Liver (tissue), 10 donors: ENCODE measurements at places on chromosomes 13 and 19.

DNA sequence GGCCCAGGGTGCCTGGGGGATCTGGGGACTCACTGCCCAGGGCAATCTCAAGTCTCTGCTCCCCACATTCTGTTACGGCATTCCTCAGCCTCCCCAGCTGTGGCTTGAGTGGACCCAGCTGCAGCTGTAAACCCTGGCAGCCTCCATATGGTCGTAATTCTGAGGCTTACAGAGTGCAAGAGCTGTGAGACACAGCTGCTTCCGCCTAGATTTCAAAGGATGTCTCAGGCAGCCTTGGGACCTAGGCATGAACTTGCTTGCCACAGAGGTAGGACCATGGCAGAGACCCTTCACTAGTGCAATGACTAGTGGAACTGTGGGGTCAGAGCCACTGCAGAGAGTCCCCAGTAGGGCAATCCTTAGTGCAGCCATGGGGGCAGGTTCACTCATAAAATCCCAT, 297.5 kb downstream of the ENOX1 start:
- no peak for DNase-seq

- no peak for DNase-seq
Measured at GRCh38 chr13:110307767-110308655, 927 bp downstream of the COL4A2 start.

DNA sequence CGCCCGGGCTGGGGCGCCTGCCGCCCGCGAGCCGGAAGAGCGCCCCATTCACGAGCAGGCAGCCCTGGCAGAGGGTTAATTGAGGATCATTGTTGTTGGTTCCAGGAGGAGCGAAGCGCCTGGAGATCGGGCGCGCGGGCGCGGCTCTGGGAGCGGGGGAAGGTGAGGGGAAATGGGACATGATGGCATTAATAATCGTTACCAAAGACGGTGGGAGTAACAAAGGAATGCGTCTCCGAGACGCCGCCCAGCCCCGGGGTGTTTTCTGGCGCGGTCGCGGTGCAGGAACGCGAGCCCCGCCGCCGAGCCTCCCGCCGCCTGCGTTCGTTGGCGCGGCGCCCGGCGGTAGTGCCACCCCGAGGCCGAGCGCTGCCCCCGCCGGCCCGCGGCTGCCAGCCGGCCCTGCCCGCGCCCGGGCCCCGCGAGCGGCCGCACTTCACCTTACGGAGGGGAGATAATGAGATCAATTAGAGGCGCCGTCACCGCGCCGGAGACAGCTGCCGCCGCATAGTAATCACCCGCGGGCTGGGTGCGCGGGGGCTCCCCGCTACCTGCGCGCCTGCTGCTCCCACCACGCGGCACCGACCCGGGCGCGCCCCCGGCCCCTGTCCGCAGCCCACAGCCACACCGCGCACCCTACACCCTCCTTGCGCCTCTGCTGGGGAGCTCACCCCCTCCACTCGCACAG, 2.8 kb downstream of the ZNF536 start:
- DNase-seq, result no peak

DNA sequence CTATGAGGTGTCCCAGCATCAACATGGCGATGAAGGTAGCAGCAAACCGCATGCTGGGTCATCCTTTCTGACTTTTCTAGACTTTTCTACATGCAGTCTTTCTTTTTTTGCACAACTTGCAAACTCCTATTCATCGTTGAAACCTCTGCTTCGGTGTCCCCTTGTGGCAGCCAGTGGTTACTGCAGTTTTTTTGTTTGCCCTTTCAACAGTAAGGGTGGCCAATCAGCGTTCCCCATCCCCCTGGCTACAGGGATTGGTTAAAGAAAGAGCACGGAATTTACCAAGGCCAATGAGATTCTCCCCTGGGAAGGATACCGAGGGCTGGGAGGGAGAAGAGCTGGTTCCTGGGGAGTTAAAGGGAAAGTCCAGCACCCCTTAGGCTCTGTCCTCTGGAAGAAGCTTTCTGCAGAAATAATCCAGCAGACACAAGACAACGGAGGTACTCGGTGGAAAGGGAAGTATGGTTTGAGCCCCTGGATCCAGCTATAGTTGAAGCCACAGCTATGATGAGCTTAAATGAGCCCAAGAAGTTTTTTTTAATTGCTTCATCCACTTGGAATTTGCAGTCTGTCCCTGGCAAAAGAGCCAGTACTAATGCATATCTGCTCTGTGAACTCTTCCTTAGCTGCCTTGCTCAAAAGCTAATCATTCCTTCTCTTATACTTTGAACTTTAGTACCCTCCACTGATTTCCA, 5.6 kb upstream of the LSM4 start:
- peak; percentile 89 for DNase-seq

GRCh38 chr13:107870400-107870799, 344.9 kb downstream of the LIG4 start:
- DNase-seq, result no peak

- no peak for DNase-seq
Measured at GRCh38 chr13:89827552-89827951, 1519.9 kb upstream of the MIR17HG start.

DNA sequence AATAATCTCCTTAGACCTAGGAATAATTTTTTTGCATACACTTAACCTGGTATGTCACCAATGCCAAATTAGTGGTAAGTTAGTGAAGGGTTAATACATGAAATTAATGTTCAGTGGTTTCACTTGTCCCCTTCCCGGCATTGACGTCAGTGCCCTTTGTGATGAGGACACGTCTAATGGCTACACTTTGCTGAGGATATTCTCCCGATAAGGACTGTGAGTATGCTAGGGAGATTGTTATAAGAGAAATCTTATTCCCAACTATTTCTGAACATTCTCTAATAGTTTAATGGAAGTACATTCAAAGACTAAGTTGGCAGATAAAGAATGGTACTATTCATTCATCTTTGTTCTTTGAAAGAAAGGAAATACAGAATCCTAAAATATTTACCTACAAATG, 102.4 kb downstream of the TNFRSF19 start:
- no peak for DNase-seq

- DNase-seq, result no peak
Measured at GRCh38 chr13:104976986-104977385, 1558.5 kb downstream of the EFNB2 start.

DNA sequence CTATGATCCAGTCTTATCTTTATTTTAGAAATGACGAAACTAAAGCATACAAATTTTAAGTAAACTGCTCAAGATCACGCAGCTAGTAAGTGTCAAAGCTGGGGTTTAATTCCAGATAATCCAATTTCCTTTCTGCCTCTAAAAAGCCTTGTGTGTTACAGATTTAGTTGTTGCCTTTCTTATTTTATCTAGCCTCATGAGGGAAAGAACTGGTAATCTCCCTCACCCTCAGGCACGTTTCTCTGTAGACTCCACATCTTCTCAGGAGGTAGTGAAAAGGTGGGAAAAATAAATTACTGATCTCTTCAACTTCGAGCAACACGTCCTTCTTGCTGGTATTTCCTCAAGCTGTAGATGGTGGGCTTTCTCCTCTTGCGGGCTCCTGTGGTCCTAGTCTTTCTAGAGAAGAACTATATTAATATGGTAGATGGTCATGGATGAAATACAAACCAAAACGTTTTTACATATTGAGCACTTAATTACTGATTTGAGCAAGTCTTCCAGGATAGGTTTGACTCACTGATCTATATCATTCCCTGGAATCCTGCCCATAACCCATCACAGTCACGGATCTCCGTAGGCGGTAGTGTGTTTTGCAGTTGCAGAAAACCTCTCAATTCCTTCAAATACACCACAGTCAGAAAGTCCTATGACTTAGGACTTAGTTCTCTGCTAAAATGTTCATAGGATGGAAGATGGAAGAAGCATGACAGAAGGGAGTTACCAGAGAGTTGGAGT, 519.5 kb downstream of the DCT start:
- no peak for DNase-seq

- no peak for DNase-seq
Measured at GRCh38 chr19:397941-398706, 10.8 kb downstream of the C2CD4C start.

DNA sequence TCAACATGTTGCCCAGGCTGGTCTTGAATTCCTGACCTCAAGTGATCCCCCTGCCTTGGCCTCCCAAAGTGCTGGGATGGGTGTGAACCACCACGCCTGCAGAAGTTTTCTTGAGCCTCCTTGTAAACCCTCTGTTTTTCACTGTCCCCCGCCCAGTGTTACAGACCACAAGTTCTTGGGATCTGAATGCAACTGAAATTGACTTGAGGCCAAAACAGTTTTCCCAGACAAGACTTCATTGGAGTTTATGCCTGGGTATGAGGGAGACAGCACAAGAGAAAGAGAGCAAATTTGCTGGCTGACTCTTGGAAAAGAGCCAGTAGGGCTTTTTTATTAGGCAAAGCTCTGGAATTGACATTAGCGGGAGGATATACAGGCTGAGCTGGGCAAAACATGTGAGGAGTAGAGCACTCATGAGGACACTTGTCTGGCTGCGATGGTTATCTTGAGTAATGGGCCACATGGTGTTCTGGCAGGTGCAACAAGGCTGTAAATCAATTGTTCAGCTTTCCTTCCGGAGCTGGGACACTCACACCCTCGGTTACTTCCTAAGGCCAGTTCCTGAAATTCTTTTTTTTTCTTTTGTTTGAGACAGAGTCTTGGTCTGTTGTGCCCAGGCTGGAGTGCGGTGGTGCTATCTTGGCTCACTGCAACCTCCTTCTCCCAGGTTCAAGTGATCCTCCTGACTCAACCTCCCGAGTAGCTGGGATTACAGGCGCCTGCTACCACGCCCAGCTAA, 12.7 kb upstream of the HNRNPL start:
- no peak for DNase-seq

DNA sequence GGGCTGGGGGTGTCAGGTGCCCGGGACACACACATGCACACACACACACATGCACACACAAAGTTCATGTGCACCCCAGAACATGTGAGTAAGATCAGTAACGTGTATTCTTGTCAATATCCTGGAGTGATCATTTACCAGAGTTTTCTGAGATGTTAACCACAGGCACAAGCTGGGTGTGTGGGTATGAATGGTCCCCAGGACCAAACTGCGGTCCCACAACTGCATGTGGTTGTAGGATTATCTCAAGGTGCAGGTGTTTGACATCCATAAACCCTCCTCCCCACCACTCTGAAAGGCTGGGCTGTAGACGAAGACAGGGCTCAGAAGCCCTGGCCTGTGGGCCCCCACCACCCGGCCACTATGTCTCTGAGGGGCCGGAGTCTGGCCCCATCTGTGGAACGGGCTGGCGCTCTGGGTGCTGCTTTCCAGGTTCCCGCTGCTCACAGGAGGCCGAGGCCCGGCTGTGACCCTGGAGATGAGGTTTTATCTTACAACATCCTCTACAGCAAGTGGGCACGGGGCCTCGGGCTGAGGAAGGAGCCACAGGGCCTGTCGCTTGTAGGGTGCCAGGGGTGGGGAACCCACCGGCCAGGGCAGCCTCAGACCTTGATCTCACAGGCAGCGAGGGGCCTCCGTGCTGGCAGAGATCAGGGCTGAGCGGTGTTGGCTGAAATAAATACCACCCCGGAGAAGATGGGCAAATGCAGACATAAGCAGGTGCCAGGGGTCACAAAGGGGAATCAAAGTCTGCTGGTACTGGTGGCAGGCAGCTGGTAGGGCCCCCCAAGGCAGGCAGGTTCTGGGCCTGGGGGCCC, 4.3 kb downstream of the F2RL3 start:
- no peak for DNase-seq

DNA sequence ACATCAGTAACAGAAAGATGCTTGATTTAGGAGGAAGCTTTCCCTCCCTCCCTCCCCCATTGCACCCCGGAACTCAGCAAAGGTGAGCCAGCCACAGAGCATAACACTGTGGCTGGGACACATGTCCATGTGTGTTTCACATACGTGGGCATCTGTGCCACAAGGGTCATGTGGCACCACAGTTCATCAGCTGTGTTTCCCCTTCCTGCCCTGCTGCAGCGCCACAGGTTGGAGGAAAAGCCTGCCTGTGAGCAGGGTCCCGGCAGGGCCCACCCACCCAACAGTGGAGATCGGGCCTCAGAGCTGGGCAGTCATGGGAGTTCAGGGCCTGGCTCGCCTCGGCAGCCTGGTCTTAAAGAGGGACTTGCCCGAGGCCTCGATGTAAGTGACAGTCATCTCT, 2.8 kb downstream of the ACP5 start:
- no peak for DNase-seq

DNA sequence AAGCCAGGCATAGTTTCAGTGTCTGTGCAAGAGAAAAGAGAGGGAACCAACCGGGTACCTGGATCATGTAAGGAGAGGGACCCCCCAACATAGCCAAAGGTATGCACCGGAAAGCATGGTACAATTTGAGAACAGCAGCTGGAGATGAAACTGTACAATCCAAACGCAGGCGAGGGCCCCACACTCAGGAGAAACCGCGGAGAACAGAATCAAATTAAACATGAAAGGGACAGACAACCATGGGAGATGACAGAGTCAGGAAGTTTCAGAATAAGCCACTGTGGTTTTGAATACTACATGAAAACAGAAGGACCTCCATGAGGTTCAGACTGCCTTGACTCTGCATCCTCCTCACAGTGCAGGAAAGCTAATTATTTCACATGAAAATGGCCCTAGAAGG, 62.9 kb upstream of the SPATA13 start:
- DNase-seq, result no peak

- no peak for DNase-seq
Measured at GRCh38 chr13:24654741-24655140, 25.5 kb upstream of the ATP12A start.

GRCh38 chr13:46475541-46475991, 77.4 kb upstream of the LRCH1 start:
- DNase-seq, result no peak

GRCh38 chr19:56671613-56671994, at the start of gene ZNF835:
Gene ZNF835, minus strand, starts transcription at chr19:56671757. Its CDS starts 6,559 bp downstream, at chr19:56665198.
- peak; percentile 93 for DNase-seq

GRCh38 chr19:6983448-6983847, 37.8 kb downstream of the MBD3L2B start:
- no peak for DNase-seq

DNA sequence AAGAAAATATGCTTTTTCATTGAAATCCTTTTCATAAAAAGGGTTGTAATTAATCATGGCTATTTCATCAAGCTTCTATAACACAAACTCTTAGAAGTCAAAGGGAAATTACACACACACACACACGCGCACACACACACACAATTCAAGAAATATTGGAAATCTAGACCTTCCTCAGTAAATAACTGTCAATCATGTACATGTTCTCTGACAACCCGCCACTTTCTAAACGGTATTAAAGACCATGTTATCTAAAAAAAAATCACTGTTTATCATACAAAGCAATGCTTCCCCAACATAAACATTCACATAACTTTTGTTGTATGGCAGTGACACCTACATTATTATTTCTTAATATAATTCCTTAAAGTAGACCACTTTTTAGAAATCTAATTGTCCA, 132.2 kb downstream of the EFNB2 start:
- DNase-seq, result no peak

GRCh38 chr19:40242480-40242879, 16.0 kb upstream of the CCNP start:
- no peak for DNase-seq

GRCh38 chr13:94585543-94586101, 10.3 kb downstream of the TGDS start:
- DNase-seq, result no peak

- DNase-seq, result no peak
Measured at GRCh38 chr19:7858109-7858770, 15.9 kb downstream of the PRR36 start.

DNA sequence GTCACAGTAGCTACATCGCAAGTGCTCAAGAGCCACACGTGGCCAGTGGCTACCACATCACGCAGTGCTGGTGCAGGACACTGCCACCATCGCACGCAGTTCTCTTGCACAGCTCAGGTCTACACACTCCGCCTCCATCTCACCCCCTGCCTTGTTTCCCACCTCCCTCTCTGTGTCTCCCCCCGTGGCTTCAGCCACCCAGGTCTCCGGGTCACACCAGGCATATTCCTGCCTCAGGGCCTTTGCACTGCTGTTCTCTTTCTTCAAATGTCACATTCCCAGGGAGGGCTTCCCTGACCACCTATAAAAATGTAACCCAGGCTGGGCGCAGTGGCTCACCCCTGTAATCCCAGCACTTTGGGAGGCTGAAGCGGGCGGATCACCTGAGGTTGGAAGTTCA, 10.6 kb downstream of the CCDC8 start:
- DNase-seq, result no peak
